Stimulated activated CD4-positive, alpha-beta T cell treated with anti-CD3 and anti-CD28 coated beads, TNF-alpha, amount 100 ng/mL, for 1 hour (primary cell): ENCODE measurements at places on chromosomes 7 and 10.

DNA sequence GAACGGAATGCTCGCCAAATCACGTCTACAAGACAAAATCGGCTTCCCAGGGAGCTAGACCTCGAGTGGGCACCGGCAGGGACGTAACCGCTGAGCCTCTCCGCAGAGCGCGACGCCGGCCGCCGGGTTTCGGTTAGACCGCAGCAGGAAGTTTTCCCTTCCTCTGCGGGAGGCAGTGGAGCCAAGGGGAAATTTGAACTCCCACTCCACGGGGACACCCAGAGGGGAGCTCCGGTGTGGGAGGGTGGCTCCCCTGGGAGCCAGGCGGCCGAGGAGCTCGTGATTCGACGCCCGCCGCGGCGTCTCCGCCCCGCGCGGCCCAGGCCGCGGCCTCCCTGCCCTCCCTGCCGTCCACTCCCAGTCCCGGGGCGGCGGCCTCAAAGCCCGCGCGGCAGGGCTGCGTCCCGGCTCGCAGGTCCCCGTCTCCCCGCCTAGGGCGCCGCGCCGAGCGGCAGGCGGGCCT is 426 bp downstream of the SYPL1 start:
- no peak for DNase-seq

GRCh38 chr10:97319671-97320479 is 804 bp downstream of the FRAT1 start:
- DNase-seq = peak; percentile 43

- no peak for DNase-seq
Observed at GRCh38 chr10:45319702-45320101, 4.3 kb upstream of the OR13A1 start.

DNA sequence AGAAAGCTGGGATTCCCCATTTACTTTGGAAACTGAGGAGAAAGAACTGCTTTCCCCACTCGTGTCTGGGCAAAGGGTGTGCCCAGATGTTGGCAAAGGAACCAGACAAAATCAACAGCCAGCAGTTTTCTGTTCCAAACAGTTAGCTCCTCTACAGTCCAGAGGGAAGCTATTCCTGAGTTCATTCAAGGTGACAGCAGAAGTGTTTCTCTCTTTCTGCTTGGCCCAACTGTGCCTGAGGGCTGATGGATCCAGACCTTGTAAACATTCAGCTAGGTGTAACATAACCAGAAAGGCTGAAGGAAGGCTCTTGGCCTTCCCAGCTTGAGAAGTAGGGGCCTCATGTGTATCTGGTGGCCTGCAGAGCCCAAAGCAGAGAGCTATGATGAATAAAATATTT is 7.0 kb upstream of the ALDH18A1 start:
- DNase-seq = no peak

GRCh38 chr7:90769036-90769435 is 172.9 kb downstream of the CDK14 start:
- no peak for DNase-seq

DNA sequence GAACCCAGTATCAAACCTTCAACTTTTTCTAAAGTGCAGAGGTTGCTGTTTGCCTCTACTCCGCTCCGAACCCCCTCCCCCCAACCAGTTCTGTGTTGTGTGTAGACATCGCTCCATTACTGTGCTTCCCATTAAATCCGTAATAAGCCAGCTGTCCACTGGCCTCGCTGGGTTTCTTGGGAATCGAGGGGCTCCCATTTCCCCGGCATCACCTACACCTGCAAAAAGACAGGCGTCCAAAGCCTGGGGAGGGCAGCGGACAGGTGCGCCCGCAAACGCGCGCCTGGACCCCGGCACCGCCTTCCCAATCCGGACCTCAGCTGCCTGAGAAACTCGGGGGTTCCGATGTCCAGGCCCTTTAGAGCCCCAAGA is 631 bp downstream of the RTKN2 start:
- no peak for DNase-seq

DNA sequence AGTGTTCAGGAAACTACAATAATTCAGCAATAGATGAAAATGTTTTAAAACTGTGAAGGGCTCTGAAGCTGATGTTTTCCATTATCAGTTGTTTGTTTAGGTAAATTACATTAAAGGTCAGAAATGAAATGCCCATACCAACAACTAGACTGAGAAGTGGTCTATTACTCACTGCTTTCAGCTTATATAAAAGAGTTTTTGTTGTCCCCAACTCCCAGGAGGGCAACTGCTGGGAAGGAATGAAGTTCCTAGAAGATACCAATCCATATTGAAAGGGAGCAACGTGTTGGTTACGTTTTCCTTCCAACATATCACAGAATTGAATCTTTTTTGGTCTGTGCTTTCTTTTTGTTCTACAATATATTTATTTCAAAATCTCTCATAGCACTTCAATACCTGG is 330.6 kb upstream of the LRRN3 start:
- no peak for DNase-seq

DNA sequence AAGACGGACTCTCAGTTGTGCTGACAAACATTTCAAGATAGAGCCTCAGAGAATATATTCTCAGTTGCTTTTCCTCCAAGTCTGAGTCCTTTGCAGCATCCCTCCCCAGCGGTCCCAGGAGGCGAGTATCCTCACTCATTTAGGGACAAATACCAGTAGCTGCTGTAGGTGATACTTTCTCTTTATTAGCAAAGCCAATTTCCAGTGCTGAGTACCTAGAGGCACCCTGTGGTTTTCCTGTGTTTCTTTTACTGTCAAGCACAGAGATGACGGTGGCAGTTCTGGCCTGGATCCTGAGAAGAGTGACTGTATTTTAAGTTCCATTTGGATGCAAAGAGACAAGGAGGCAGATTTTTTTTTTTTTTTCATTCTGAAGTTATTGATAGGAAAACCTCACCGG is 1058.4 kb downstream of the SORCS3 start:
- no peak for DNase-seq
